ENCODE measurements at places on chromosomes 6 and 20.
A peak's percentile ranks its signal among the peaks of the same experiment; 100 is the strongest.

GRCh38 chr20:34037121-34037520, 43.4 kb downstream of the RALY start:
- DNase-seq: no peak

DNA sequence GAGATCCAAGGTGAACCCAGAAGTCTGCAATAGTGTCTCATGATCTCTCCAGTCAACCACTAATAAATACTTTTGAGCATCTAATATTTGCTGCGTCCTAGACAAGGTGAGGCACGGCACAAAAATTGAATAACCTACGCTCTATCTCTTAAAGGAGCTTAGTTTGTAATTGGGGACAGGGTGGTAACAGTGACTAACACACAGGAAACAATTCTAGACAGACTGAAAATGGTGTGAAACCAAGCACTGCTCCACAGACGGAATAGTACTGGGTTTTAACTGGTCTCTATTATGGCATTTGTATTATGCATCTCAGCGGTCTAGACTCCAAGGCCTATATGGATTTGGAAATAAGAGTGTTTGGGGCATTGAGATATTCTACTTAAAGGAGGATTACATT, 120.1 kb downstream of the CLIC5 start:
- DNase-seq: no peak

- no peak for DNase-seq
These were observed 70.3 kb downstream of the TMEM244 start for GRCh38 chr6:129790785-129791184.

DNA sequence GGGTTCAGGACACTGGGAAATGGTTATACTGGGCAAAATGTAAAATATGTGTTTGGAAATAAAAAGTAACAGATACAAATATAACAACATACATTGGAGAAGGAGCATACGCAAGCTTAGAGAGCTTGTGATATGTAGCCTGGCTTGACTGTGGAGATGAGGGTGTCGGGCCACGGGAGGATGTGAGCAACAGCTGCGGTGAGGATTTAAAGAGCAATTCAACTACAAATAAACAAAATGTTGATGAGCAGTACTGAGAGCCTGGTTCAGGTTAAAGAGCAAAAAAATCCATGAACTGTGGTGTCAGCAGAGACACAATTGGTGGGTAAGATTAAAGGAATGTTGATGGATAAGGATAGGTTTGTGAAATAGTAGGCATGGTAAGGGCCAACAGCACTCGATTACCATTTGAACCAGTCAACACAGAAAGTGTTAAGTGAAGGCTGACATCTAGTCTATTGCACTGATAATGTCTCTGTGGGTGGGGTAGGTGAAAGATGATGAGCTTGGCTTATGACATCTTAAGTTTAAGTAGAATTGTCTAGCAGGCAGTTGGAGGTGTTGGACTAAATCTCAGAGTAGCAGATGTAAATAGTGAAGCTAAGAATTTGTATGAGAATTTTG, 723.2 kb downstream of the EPM2A start:
- no peak for DNase-seq

- DNase-seq: no peak
These were observed 72.8 kb downstream of the TTLL2 start for GRCh38 chr6:167397712-167398111.

DNA sequence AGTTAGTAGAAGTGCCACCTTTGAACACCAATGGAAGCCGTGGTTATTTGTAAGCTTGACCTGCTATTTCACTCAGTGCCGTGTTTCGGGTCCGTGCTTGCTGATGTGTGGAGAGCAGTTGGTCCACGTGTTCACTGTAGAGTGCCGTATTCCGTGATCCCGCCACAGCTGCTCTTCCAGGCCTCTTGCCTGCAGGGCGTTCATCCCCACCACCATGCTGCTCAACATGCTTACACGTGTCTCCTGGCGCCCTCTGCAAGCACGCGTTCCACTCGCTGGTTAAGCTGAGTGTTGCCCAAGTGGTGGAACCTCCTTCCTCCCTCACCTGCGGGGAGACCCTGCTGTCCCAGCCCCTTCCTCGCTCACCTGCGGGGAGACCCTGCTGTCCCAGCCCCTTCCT, 28.0 kb upstream of the DACT2 start:
- no peak for DNase-seq

- peak; percentile 37 for DNase-seq
These were observed 97.7 kb downstream of the KCNB1 start for GRCh38 chr20:49384437-49385434.

DNA sequence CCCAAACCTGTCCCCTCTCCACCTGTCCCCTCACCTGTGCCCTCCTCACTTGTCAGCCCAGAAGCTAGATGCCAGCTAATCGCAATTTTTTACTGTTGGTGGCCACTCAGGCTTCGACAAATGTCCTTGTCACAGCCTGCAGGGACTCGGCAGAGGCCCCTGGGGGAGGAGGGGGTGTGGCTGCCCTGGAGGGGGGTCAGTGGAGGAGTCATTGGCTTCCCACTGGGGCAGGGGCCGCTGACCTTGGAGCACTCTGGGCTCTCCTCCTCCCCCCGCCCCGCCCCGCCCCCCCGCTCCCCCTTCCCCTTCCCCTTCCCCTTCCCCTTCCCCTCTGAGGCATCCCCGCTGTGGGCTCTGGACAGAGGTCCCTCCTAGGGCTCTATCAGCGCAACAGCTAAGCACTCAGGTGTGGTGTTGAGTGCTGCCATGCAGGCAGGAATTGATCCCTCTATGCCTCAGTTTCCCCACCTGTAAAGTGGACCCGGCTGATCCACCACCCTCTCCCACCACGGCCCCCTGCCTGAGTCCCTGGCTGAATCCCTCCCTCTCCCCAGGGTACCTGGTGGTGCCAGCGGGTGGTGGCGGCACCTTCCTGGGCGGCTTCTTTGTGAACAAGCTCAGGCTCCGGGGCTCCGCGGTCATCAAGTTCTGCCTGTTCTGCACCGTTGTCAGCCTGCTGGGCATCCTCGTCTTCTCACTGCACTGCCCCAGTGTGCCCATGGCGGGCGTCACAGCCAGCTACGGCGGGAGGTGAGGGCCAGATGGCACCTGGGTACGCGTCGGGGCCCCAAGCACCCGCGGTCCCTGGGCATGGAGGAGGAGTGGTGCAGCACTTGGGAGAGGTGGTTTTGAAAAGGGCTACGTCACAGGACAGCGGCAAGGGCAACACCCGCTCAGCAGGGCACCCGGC, 23.8 kb downstream of the SLCO4A1 start:
- DNase-seq: no peak

GRCh38 chr20:2217857-2218539, 77.8 kb upstream of the TGM3 start:
- no peak for DNase-seq

GRCh38 chr6:100228437-100228833, 234.4 kb upstream of the MCHR2 start:
- no peak for DNase-seq

DNA sequence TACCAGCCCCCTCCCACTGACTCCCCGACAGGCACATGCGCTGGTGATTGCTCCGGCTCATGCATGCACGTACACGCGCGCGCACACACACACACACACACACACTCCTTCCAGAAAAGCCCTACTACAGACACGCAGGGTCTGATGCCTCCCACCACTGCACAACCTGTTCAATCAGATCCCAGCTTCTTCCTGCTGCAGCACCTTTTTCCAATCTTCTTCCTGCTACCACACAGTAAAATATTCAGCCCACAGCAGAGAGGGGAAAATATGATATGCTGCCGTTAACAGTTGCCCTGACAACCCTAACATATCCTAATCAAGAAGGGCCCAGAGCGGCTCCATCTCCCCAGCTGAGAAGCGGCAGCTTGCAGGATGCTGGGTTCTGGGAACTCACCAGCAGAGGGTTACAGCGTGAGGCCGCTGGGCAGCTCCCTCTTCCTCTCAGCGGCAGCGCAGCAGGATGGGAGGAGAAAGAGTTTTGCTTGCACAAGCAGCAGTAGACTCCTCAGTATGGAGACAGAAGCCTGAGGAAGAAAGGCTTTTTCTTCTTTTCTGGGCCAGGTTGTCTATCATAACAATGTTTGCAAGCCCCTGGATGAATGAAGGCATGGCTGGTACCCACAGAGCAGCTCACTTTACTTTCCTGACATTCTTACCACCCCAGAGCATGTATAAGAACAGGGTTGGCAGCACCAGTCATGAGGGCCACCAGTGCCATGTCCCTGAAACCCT, 23.9 kb downstream of the MAP7 start:
- DNase-seq: no peak

GRCh38 chr20:8156235-8157079, 24.4 kb downstream of the PLCB1 start:
- DNase-seq: no peak

DNA sequence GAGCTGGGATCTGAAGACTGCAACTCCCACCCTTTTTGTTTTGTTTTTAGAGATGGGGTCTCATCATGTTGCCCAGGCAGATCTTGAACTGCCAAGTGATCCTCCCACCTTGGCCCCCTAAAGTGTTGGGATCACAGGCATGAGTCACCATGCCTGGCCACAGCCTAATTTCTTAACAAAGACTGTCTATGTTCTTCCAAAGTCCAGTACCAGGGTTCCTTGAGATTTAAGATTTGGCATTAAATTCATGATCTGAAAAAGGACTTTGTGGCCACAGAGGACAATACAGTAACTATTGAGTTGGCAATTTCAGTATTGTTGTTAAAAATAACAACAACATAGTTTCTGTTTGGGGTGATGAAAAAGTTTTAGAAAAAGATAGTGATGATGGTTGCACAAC, 28.7 kb upstream of the BEND3 start:
- no peak for DNase-seq

- no peak for DNase-seq
These were observed 956.1 kb downstream of the EYS start for GRCh38 chr6:64750910-64751309.

- DNase-seq: peak; percentile 39
These were observed 27.5 kb upstream of the ZBTB22 start for GRCh38 chr6:33344701-33345697.

- no peak for DNase-seq
These were observed 39.5 kb downstream of the ELOVL5 start for GRCh38 chr6:53309059-53309900.

DNA sequence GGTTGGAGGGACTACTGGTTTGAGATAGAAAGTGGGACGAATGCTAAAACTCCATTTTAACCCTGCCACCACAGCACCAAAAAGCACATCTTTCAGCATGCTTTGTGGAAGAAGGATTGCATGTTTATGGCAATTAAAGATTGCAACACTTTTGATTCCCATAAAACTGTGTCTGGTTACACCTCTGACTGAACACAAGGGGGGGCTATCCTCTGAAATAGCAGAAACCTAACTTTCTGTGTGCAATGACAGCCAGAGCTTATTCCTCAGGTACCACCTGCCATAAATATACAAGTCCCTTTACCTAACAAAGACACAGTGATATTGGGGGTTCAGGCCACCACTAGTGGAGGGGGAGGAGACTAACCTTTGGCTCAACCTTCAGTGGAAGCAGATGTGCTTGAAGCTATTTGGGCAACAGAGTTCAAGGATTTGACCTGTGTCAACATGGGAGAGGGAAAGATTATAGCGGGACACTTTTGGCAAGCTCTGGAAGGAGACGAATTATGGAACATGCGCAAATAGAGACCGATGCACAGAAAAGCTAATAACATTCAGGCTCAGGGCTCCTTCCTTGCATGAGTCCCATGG, 9.6 kb upstream of the PLG start:
- no peak for DNase-seq

DNA sequence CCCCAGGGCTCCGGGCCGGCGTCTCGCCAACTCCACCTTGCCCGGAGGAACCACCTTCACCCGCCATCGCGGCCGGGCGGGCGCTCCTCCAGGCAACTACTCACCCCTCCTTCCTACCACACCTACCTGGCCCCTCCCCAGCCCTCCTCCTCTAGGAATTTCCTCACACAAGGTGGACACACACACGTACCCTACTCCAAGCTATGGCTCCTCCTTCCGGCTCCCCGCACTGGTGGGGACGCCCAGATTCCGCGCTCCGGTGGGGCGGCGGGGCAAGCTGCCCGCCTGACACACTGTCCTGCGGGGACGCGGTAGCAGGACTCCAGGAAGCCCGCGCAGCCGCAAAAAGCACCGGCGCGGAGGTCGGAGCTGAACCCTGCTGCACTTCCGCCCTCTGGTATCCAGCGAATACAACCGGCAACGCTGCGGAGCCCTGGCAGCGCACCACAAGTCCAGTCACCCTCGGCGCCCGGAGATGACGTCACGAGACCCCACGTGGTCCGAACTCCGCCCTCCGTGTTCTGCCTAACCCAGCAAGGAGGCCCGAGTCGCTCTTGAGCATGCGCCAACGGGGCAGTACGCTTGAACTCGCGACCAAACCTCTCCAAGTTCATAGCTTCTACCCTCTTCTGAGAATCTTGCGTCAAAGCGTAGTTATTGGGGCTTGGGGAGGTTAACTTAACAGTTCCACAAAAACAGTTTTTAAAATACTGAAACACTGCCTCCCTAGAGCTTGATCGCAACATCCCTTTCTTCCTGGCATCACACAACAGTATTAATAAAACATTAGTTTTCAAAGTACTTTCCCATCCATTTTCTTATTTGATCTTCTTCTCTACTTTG, at the start of gene ATG5:
Gene ATG5 (minus strand): TSS at position 425 of the 843 bp plus-strand sequence. CDS start 9,552 bp downstream, outside the sequence.
- DNase-seq: peak; percentile 80

DNA sequence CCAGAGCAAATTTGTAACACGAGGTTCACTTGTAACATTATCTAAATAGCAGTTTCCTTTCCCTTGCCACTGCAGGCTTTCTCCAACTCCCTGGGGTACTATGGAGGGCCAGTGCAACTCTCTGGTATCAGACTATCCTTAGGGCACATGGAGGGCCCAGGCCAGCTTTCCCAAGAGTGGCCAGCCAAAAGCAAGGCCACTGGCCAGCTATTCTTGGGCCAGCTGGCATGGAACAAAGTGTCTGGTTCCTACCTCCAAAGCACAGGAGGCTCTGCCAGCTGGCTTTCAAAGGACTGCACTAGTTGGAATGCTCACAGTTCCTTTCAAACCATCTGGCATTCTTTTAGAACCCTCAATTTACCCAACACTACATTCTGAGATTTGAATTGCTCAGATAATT, 8.7 kb downstream of the RNF24 start:
- DNase-seq: no peak

GRCh38 chr6:49401063-49401462, 62.0 kb downstream of the MMUT start:
- DNase-seq: no peak

DNA sequence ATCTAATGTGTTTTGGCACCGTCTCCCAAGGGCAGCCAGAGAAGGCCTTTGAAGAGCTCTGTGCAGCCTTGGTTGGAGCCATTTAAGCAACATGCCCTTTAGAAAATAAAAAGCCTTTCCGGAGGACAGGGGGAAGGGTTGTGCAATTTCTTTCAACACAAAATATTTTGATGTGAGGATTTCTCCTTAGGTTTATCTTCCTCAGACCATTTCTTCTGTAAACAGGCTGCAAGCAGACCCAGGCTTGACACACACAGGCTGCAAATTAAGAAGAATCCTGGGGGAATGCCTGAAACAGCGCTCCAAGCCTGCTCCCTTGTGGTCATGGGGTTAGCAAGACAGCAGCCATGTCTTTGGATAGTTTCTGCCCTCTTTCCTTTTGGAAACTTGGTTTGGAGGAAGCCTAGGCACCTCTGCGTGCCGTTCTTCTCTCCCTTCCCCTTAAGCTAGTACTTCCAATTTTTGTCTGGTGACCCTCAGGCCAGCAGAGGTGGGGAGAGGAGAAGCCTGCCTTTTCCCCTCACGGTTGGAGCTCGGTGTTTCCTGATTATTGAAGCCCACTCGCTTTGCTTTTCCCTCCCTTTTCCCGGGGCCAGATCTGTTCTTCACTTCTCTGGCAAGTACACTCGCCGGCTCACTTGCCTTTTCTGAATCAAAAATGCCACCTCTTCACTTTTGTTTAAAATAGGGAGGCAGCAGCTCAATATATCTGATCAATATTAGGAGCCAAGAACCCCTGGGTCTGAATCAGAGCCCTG, 39.6 kb upstream of the NOX3 start:
- no peak for DNase-seq

Measured in H54 (cell line).